ENCODE measurements at places on chromosomes 12 and 14. TPM values are rescaled to one million over a fixed set of nuclear protein-coding genes. Genes with fewer than 3 reads are reported as not detected.

- DNase-seq = no peak
These were observed 15.2 kb downstream of the RILPL2 start for GRCh38 chr12:123421314-123421713.

GRCh38 chr12:110796952-110797351 is 49.8 kb upstream of the CCDC63 start:
- peak; percentile 36 for DNase-seq

GRCh38 chr12:13472690-13473089 is 276.2 kb downstream of the EMP1 start:
- peak; percentile 15 for DNase-seq

- DNase-seq = no peak
These were observed 128.2 kb downstream of the BCL11B start for GRCh38 chr14:99143793-99144192.

DNA sequence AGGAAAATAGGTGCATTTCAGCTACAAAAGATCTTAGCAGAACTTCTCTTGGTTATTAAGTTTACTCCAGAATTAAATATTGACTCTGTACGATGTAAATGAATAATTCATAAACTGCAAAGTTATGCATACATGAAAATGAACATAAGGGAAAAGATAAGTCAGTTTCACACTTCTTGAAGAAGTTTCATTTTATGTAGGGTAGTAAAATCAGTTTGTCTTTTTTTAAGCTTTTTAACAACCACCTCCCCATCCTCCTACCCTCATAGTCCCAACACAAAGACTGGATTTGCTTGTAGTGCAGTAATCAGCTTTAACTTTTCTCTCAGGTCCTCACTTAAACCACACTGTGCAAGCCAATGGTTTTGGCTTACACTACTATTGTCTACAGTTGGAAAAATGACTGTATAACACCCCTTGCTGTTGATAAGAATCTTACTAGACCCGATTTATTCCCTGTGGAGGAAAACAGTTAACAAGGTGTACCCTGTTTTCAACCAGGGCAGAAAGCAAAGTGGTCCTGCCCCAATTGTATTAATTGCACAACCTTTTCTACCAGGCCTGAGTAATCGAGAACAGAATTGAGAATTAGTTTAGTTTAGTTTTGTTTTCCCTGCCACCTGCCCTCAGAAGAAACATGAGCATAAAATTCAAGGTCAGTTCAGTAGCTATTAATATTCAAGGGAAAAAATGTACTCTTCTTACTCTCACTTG is 44.1 kb downstream of the NIN start:
- DNase-seq = no peak

GRCh38 chr12:80714055-80714454 is 2.7 kb upstream of the MYF5 start:
- peak; percentile 3 for DNase-seq

Gene FAM90A1
- 0.28 TPM for polyA plus RNA-seq

Gene TAS2R7
- polyA plus RNA-seq = not detected

Gene MYO1H
- not detected for polyA plus RNA-seq

Gene EFS
- 10.5 TPM for polyA plus RNA-seq
